ENCODE measurements at places on chromosomes 5 and 9. TPM values are rescaled to one million over a fixed set of nuclear protein-coding genes. Genes with fewer than 3 reads are reported as not detected.

The PDE6A gene
- total RNA-seq: not detected

The FCN2 gene
- total RNA-seq: not detected

The SHLD3 gene
- total RNA-seq: 5.3 TPM

The ERBIN gene
- 61.6 TPM for total RNA-seq

The EIF4EBP3 gene
- 9.7 TPM for total RNA-seq

The PCDHGA12 gene
- total RNA-seq: not detected

The TLX3 gene
- total RNA-seq: not detected

The UBTD2 gene
- 11.5 TPM for total RNA-seq

The STXBP1 gene
- total RNA-seq: 12.1 TPM

The CNOT6 gene
- 44.8 TPM for total RNA-seq

The ORM2 gene
- not detected for total RNA-seq

The GRM6 gene
- not detected for total RNA-seq

The TRIM36 gene
- not detected for total RNA-seq

The INPP5E gene
- 18.5 TPM for total RNA-seq

The ADAMTS13 gene
- total RNA-seq: 3.0 TPM

The SPDL1 gene
- 45.7 TPM for total RNA-seq

The GABRP gene
- not detected for total RNA-seq

The PTPRD gene
- total RNA-seq: not detected

The IFNK gene
- total RNA-seq: not detected

The MLANA gene
- total RNA-seq: not detected

The SLCO6A1 gene
- total RNA-seq: not detected

The AJM1 gene
- total RNA-seq: 4.0 TPM

The ARL14EPL gene
- not detected for total RNA-seq

The SOWAHA gene
- not detected for total RNA-seq

The SPATA31D4 gene
- total RNA-seq: not detected
